ENCODE measurements at places on chromosomes 11 and 22. TPM values are rescaled to one million over a fixed set of nuclear protein-coding genes. Genes with fewer than 3 reads are reported as not detected.

DNA sequence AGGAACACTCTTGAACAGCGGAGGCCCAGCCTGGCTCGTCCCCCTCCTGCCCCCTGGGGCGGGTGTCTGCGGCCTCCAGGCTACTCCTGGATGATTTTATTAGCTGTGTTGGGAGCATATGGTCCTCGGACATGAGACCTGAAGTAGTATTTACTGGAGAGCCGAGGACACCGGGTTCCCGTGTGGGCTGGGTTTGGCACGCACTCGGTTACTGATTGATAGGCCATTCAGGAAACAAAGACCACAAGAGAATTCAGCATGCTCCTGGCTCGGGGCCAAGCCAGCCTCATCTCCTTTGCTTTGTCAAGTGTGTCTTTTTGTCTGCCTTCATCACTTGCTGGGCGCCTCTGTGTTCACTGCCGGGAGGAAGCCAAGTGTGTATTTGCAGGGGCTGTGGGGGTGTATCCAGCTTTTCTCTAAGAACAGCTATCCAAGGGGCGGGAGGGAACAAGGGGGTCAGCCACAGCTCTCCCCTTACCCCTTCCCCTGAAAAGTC is 9.7 kb downstream of the FXYD2 start:
- peak overlapping the region; percentile 87 for H3K27ac ChIP-seq
- no peaks in the 10 kb centered on the region for H3K27me3 ChIP-seq
- DNase-seq: peak; percentile 96
- H3K4me1 ChIP-seq: peaks cover 55% of the 10 kb centered on the region
- H3K36me3 ChIP-seq: no peaks in the 10 kb centered on the region

GRCh38 chr11:28517621-28518020 is 409.4 kb downstream of the METTL15 start:
- H3K4me3 ChIP-seq: no peak overlapping the region
- H3K27ac ChIP-seq: no peak overlapping the region
- no peaks in the 10 kb centered on the region for H3K4me1 ChIP-seq
- H3K27me3 ChIP-seq: no peaks in the 10 kb centered on the region
- no peaks in the 10 kb centered on the region for H3K36me3 ChIP-seq

Gene PDGFB
- 1.1 TPM for total RNA-seq

GRCh38 chr22:25364736-25365241 is 145.3 kb downstream of the CRYBB2 start:
- H3K4me3 ChIP-seq: no peak overlapping the region
- no peak overlapping the region for H3K27ac ChIP-seq
- H3K27me3 ChIP-seq: no peaks in the 10 kb centered on the region
- peaks cover 5% of the 10 kb centered on the region for H3K4me1 ChIP-seq

- no peak for DNase-seq
- peaks cover 17% of the 10 kb centered on the region for H3K36me3 ChIP-seq
- no peaks in the 10 kb centered on the region for H3K4me1 ChIP-seq
These were observed 24.3 kb downstream of the FAM118A start for GRCh38 chr22:45334068-45334467.

GRCh38 chr11:123235656-123236261 is 40.7 kb upstream of the CLMP start:
- H3K27ac ChIP-seq: no peak overlapping the region
- no peaks in the 10 kb centered on the region for H3K27me3 ChIP-seq
- H3K4me3 ChIP-seq: no peak overlapping the region
- no peaks in the 10 kb centered on the region for H3K36me3 ChIP-seq
- DNase-seq: no peak
- peaks cover 8% of the 10 kb centered on the region for H3K4me1 ChIP-seq

GRCh38 chr11:65559535-65559934 is 1.4 kb upstream of the LTBP3 start:
- no peaks in the 10 kb centered on the region for H3K27me3 ChIP-seq
- DNase-seq: no peak
- H3K27ac ChIP-seq: no peak overlapping the region
- no peaks in the 10 kb centered on the region for H3K4me1 ChIP-seq
- no peak overlapping the region for H3K4me3 ChIP-seq
- no peaks in the 10 kb centered on the region for H3K36me3 ChIP-seq

Gene KRTAP5-7
- not detected for total RNA-seq

Gene CTNND1
- total RNA-seq: 43.5 TPM

GRCh38 chr22:18031695-18032454 is 7.5 kb upstream of the MICAL3 start:
- no peak for DNase-seq
- no peak overlapping the region for H3K27ac ChIP-seq
- no peaks in the 10 kb centered on the region for H3K27me3 ChIP-seq
- H3K36me3 ChIP-seq: no peaks in the 10 kb centered on the region

GRCh38 chr22:39264349-39265038 is 19.7 kb upstream of the PDGFB start:
- H3K27me3 ChIP-seq: no peaks in the 10 kb centered on the region
- peak overlapping the region; percentile 96 for H3K27ac ChIP-seq
- peaks cover 37% of the 10 kb centered on the region for H3K4me1 ChIP-seq
- no peak for DNase-seq
- H3K36me3 ChIP-seq: no peaks in the 10 kb centered on the region

GRCh38 chr11:42596576-42597145 is 715.1 kb upstream of the API5 start:
- H3K4me1 ChIP-seq: no peaks in the 10 kb centered on the region
- no peaks in the 10 kb centered on the region for H3K27me3 ChIP-seq
- H3K36me3 ChIP-seq: no peaks in the 10 kb centered on the region
- H3K4me3 ChIP-seq: no peak overlapping the region
- H3K27ac ChIP-seq: no peak overlapping the region
- no peak for DNase-seq

Gene CARD16
- 13.5 TPM for total RNA-seq

DNA sequence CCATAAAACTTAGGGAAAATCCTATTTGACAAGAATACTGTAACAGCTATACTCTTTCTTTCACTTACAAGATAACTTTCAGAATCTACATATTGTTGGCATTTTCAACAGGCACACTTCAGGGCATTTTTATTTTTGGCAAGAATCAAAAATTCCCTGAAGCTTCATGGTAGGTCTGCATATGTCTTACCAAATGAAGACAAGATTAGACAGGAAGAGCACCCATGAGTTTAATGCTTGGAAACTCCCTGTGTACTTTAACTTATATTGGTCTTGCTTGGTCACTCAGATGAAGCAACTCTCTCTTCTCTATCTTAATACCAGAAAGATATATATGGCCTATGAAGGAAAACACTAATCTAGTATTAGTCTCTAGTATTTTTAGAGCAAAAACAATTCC is 137.7 kb downstream of the ATG16L2 start:
- H3K27ac ChIP-seq: peak overlapping the region; percentile 48
- no peaks in the 10 kb centered on the region for H3K36me3 ChIP-seq
- H3K4me3 ChIP-seq: no peak overlapping the region
- peaks cover 26% of the 10 kb centered on the region for H3K4me1 ChIP-seq
- peak; percentile 49 for DNase-seq

GRCh38 chr11:96869207-96869606 is 479.4 kb downstream of the JRKL start:
- H3K4me1 ChIP-seq: no peaks in the 10 kb centered on the region
- H3K27me3 ChIP-seq: no peaks in the 10 kb centered on the region
- no peak overlapping the region for H3K27ac ChIP-seq

- no peak within 1 kb of the TSS for H3K4me3 ChIP-seq
- no peaks in the 10 kb centered on the region for H3K27me3 ChIP-seq
- no peaks in the 10 kb centered on the region for H3K36me3 ChIP-seq
- no peak for DNase-seq
These were observed at the start of gene MMP26 for GRCh38 chr11:4704054-4704789. Gene MMP26, plus strand, starts transcription at chr11:4704784.

GRCh38 chr11:91308069-91308468 is 916.5 kb upstream of the FAT3 start:
- H3K27ac ChIP-seq: no peak overlapping the region
- H3K4me3 ChIP-seq: no peak overlapping the region
- no peaks in the 10 kb centered on the region for H3K4me1 ChIP-seq

DNA sequence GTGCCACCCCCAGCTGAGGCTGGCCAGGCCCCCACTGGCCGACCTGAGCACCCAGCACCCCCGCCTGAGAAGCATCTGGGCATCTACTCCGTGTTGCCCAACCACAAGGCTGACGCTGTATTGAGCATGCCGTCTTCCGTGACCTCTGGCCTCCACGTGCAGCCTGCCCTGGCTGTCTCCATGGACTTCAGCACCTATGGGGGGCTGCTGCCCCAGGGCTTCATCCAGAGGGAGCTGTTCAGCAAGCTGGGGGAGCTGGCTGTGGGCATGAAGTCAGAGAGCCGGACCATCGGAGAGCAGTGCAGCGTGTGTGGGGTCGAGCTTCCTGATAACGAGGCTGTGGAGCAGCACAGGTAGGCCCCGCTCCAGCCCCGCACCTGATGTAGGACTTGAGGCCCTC is 4.7 kb downstream of the ZBTB16 start:
- DNase-seq: no peak
- no peak overlapping the region for H3K27ac ChIP-seq
- peaks cover 9% of the 10 kb centered on the region for H3K27me3 ChIP-seq
- no peak overlapping the region for H3K4me3 ChIP-seq
- H3K36me3 ChIP-seq: no peaks in the 10 kb centered on the region
- no peaks in the 10 kb centered on the region for H3K4me1 ChIP-seq

DNA sequence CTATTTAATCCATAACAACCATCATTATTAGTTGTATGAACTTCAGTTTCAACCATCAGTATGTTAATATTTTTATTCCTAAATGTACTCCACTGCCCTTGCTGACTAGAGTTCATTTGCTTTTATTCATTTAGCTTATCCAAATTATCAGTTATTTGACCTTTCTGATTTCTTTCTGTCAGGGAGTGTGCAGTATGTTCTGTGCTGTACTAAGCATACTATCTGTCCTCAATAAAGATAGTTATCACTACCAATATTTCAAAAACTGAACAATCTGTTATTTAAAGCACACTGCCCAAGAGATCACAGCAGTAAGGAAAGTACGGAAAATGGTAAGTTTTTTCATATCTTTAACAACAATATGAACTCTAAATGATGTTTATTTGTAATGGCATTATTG is 8.3 kb downstream of the SLC36A4 start:
- H3K27me3 ChIP-seq: no peaks in the 10 kb centered on the region
- H3K4me3 ChIP-seq: no peak overlapping the region

DNA sequence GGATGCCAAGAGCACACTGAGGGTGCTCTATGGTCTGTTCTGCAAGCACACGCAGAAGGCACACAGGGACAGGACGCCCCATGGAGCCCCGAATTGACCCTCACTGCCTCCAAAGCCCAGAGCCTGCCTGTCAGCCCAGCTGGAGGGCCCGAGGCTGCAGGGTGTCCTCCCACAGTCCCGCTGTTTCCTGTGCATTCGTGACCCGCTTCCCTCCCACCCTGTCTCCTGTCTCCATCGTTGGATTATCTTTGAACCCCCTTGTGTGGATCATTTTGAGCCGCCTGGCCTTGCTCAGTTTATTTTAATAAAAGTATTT is 25.6 kb downstream of the PARVG start:
- no peaks in the 10 kb centered on the region for H3K36me3 ChIP-seq
- H3K4me1 ChIP-seq: peaks cover 12% of the 10 kb centered on the region
- H3K27ac ChIP-seq: no peak overlapping the region

Gene C11orf21
- not detected for total RNA-seq

Gene OR52I1
- total RNA-seq: not detected

Gene CTSF
- total RNA-seq: 0.29 TPM

All from GM12878 (cell line).